ENCODE measurements at places on chromosomes 5 and 9. TPM values are rescaled to one million over a fixed set of nuclear protein-coding genes. Genes with fewer than 3 reads are reported as not detected.

DNA sequence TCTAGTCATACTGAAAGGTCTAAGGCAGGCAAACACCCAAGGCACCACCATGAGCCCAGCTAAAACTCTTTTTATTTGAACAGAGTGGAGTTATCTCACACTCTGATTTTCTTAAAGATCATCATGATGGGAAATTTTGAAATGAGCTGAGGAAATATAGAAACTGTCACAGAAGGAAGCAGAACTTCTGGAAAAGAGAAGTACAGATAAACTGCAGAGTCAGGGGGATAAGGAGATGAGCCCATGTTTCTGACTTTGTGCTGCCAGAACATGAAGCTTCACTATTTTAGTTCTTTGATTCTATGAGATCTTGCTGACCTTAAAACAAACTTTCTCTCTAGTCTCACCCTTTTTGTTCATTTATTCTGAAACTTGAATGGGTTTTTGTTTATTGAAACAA lies 406.5 kb upstream of the EDIL3 start:
- no peaks in the 10 kb centered on the region for H3K36me3 ChIP-seq
- no peak overlapping the region for H3K4me3 ChIP-seq
- H3K27ac ChIP-seq = no peak overlapping the region
- H3K27me3 ChIP-seq = no peaks in the 10 kb centered on the region
- no peaks in the 10 kb centered on the region for H3K4me1 ChIP-seq

DNA sequence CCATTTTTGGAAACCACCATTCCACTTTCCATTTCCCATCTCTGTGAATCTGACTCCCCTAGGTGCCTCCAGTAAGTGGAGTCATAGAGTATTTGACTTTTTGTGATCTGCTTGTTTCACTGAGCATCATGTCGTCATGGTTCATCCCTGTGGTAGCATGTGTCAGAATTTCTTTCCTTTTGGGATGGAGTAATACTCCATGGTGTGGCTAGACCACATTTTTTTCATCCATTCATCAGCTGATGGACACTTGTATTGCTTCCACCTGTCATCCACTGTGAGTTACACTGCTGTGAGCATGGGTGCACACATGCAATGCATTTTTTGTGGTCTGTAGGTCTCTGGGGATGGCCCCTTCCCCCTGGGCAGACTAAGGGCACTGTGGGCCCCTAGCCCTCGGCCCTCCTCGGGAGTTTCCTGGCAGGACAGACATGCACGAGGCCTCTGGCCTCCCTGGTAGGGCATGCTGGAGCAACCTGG lies 115.9 kb downstream of the GADD45G start:
- H3K27me3 ChIP-seq = no peaks in the 10 kb centered on the region
- no peak for DNase-seq
- H3K4me3 ChIP-seq = no peak overlapping the region

GRCh38 chr9:16386007-16386826 lies 484.3 kb downstream of the BNC2 start:
- H3K27me3 ChIP-seq = no peaks in the 10 kb centered on the region
- no peak overlapping the region for H3K4me3 ChIP-seq
- peaks cover 6% of the 10 kb centered on the region for H3K4me1 ChIP-seq
- H3K27ac ChIP-seq = no peak overlapping the region
- DNase-seq = no peak
- no peaks in the 10 kb centered on the region for H3K36me3 ChIP-seq

GRCh38 chr5:129384736-129385135 lies 75.4 kb upstream of the ADAMTS19 start:
- no peak for DNase-seq
- H3K4me3 ChIP-seq = no peak overlapping the region
- no peaks in the 10 kb centered on the region for H3K27me3 ChIP-seq
- no peak overlapping the region for H3K27ac ChIP-seq
- no peaks in the 10 kb centered on the region for H3K36me3 ChIP-seq

GRCh38 chr5:74206579-74207550 lies 433.7 kb downstream of the ENC1 start:
- DNase-seq = peak; percentile 72
- no peaks in the 10 kb centered on the region for H3K27me3 ChIP-seq
- H3K36me3 ChIP-seq = no peaks in the 10 kb centered on the region

- DNase-seq = no peak
- no peak overlapping the region for H3K27ac ChIP-seq
- H3K4me3 ChIP-seq = no peak overlapping the region
- H3K36me3 ChIP-seq = no peaks in the 10 kb centered on the region
Measured at GRCh38 chr5:4924577-4924976, 215.6 kb upstream of the ADAMTS16 start.

GRCh38 chr9:73114058-73114457 lies 37.6 kb upstream of the ANXA1 start:
- no peak overlapping the region for H3K27ac ChIP-seq
- H3K27me3 ChIP-seq = no peaks in the 10 kb centered on the region
- H3K4me3 ChIP-seq = no peak overlapping the region
- H3K4me1 ChIP-seq = peaks cover 6% of the 10 kb centered on the region

- H3K4me1 ChIP-seq = no peaks in the 10 kb centered on the region
- DNase-seq = no peak
- no peak overlapping the region for H3K27ac ChIP-seq
- H3K36me3 ChIP-seq = no peaks in the 10 kb centered on the region
- H3K27me3 ChIP-seq = no peaks in the 10 kb centered on the region
Measured at GRCh38 chr5:73519531-73520283, 21.5 kb downstream of the BTF3 start.

DNA sequence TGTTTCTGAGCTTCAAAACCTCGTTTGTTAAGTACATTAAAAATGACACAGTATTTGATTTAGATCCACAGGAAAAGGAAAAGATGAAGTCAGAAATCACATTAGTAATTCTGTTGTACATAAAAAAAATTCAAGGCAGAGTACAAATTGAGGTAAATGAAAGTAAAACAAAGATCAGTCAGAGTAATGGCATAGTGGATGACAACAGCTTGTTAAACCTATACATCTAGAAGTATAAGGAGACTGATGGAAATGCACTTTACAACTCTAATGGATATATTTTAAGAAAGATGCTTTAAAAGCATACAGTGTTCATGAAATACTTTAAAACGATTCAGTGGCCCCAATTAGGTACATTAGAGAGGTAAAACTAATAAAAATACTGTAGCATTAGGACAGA lies 631.3 kb upstream of the SEMA6A start:
- no peak overlapping the region for H3K4me3 ChIP-seq
- H3K27ac ChIP-seq = no peak overlapping the region
- peaks cover 6% of the 10 kb centered on the region for H3K4me1 ChIP-seq
- H3K27me3 ChIP-seq = no peaks in the 10 kb centered on the region

DNA sequence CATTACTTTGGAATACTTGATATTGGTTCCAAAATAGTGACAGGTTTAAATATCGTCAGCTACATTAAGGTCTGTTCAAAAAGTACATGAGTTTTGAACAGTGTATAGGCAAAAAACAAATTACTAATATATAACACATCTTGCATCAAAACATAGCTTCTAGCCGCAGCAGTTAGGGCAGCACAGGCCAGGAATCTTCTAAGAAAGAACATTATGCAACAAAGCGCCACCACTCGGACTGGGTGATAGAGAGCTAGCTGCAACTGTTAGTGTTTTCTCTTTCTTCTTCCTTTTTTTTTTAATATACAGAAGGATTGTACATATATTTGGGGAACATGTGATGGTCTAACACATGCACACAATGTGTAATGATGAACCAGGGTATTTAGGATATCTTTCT lies 504.5 kb downstream of the NR2F1-AS1 start:
- no peaks in the 10 kb centered on the region for H3K36me3 ChIP-seq
- no peak overlapping the region for H3K4me3 ChIP-seq
- H3K27ac ChIP-seq = no peak overlapping the region
- H3K4me1 ChIP-seq = no peaks in the 10 kb centered on the region
- no peak for DNase-seq

DNA sequence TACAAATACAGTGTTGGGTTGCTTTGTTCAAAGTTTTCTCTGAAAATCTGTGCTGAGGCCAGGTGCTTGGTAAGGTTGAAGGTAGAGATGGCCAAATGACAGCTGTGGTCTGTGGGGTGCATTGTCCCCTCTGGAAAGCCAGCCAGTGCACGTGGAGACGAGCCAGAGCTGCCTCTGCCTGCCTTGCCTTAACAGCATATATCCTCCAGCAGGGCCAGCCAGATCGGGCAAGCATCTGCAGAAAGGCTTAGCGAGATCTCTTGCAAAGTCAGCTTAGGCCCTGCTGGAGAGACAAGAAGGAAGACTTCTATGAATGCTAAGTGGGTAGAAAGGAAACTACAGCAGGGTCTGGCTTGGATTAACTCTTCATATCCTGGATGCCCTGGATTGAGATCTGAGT lies 49.5 kb downstream of the GRIA1 start:
- no peaks in the 10 kb centered on the region for H3K4me1 ChIP-seq
- no peaks in the 10 kb centered on the region for H3K27me3 ChIP-seq
- no peak overlapping the region for H3K4me3 ChIP-seq
- DNase-seq = no peak
- no peaks in the 10 kb centered on the region for H3K36me3 ChIP-seq

DNA sequence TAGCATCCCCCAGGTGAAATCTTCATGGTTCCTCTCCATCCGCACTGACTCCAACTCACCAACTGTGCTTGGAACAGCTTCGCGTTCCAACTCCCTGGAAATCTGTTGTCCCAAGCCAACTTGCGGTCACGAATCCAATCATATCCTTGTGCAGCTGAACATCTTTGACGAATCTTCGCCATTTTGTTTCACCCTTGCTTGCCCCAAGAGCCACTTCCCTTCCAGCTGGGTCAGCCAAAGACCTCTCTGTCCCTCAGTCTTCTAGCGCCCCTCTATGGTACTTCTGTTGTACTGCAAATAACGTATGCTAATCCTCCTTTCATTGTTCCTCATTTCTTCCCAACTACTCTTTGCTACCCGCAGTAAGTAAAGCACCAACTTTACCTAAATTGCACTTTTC lies 61.0 kb upstream of the TARS1 start:
- no peaks in the 10 kb centered on the region for H3K27me3 ChIP-seq
- DNase-seq = no peak
- no peak overlapping the region for H3K27ac ChIP-seq
- H3K4me1 ChIP-seq = no peaks in the 10 kb centered on the region
- H3K4me3 ChIP-seq = no peak overlapping the region

- no peaks in the 10 kb centered on the region for H3K36me3 ChIP-seq
- DNase-seq = no peak
- H3K27me3 ChIP-seq = no peaks in the 10 kb centered on the region
- H3K27ac ChIP-seq = no peak overlapping the region
- H3K4me3 ChIP-seq = no peak overlapping the region
Measured at GRCh38 chr9:121194730-121195129, 6.9 kb downstream of the RAB14 start.

DNA sequence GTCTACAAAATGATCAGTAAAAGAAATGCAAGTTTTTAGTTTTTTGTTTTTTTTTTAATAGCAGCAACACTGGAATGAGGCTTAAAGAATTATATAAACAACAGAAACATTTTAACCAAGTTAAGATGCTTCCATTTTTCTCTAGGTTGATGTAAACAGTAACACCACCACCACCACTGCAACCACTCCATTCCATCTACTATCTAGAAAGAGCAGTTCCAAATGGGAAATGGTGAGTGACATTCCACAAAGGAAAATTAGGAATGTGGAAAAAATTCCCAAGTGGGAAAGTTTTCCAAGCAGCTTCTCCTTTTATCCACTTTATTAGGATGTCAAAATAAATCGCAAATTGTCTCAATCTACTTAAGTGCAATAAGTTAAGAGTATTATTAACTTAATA lies 32.6 kb downstream of the SLC38A9 start:
- H3K27me3 ChIP-seq = no peaks in the 10 kb centered on the region
- no peak for DNase-seq
- no peak overlapping the region for H3K27ac ChIP-seq
- H3K36me3 ChIP-seq = no peaks in the 10 kb centered on the region
- no peak overlapping the region for H3K4me3 ChIP-seq
- H3K4me1 ChIP-seq = no peaks in the 10 kb centered on the region

GRCh38 chr9:136095070-136096058 lies at the start of gene NACC2:
Gene NACC2 (minus strand): TSS chr9:136095289. CDS start chr9:136050521, 44,768 bp downstream.
- no peaks in the 10 kb centered on the region for H3K4me1 ChIP-seq
- no peaks in the 10 kb centered on the region for H3K36me3 ChIP-seq

DNA sequence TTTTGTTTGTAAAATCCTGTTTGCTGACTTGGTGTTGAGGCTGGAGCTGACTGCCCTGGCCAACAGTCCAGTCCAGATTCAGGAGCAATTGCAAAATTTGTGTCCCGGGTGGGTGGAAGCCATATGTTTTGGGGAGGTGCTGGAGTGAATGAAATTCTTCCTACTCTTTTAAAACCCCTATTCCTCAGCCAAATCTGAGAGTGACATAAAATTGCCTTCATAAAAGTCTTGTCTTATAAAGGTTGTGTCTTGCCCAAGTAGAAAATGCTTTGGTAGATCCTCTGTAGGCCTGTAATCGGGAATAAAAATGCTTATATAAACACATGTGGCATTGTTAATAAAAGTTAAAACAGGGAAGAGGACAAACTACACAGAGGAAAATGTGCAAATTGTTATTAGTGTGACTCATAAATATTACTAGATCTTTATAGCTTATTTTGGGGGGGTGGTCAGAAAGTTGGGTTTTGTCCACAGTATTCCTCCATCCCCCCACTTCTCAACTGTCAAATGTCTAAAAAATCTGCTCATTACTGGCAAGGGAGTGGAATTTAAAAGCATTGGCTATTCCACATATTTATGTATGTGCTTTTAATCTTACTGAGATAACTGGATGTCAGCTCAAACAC lies 45.6 kb downstream of the NNT start:
- no peak overlapping the region for H3K4me3 ChIP-seq
- no peaks in the 10 kb centered on the region for H3K27me3 ChIP-seq
- H3K27ac ChIP-seq = peak overlapping the region; percentile 28
- H3K4me1 ChIP-seq = peaks cover 21% of the 10 kb centered on the region
- H3K36me3 ChIP-seq = peaks cover 11% of the 10 kb centered on the region

DNA sequence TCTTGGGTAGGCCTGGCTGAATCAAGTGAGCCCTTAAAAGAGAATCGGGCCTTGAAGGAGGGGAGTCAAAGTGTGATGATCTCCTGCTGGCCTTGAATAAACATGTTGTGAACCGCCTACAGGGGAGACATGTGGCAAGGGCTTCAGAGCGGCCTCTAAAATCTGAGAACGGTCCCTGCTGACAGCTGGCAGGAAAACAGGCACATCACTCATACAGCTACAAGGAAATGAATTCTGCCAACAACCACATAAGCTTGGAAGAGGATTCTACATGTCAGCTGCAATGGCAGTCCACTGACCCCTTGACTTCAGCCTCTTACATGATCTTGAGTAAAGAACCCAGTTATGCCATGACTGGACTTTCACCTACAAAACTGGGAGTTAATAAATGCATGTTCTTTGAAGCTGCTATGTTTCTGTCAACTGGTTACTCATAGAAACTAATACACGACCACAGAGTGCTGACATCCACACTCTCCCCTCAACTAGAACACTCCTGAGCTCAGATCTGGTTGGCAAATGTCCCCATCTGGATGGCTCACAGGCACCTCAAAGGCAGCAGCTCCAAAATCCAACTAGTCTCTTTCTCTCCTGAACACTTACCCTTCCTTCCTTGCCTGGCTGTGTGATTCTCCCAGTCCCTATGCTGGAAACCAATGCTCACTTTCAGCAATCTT lies 333.1 kb downstream of the ASTN2 start:
- no peak overlapping the region for H3K27ac ChIP-seq
- DNase-seq = no peak
- no peaks in the 10 kb centered on the region for H3K36me3 ChIP-seq
- H3K27me3 ChIP-seq = no peaks in the 10 kb centered on the region

SPINK7 gene
- not detected for total RNA-seq

SLC6A7 gene
- total RNA-seq = not detected

PCDHB7 gene
- 2.8 TPM for total RNA-seq

CCL21 gene
- 192 TPM for total RNA-seq

C9 gene
- total RNA-seq = not detected

NIPAL4 gene
- total RNA-seq = 5.1 TPM

GARIN3 gene
- not detected for total RNA-seq

SOX30 gene
- not detected for total RNA-seq

CAMK4 gene
- total RNA-seq = 3.0 TPM

EPB41L4B gene
- 1.9 TPM for total RNA-seq

PALM2AKAP2 gene
- 4.5 TPM for total RNA-seq

TICAM2 gene
- 0.99 TPM for total RNA-seq

GFI1B gene
- not detected for total RNA-seq

PCDHB12 gene
- 10.2 TPM for total RNA-seq

SRP19 gene
- total RNA-seq = 54.3 TPM
